ENCODE measurements at places on chromosomes 4 and X.

DNA sequence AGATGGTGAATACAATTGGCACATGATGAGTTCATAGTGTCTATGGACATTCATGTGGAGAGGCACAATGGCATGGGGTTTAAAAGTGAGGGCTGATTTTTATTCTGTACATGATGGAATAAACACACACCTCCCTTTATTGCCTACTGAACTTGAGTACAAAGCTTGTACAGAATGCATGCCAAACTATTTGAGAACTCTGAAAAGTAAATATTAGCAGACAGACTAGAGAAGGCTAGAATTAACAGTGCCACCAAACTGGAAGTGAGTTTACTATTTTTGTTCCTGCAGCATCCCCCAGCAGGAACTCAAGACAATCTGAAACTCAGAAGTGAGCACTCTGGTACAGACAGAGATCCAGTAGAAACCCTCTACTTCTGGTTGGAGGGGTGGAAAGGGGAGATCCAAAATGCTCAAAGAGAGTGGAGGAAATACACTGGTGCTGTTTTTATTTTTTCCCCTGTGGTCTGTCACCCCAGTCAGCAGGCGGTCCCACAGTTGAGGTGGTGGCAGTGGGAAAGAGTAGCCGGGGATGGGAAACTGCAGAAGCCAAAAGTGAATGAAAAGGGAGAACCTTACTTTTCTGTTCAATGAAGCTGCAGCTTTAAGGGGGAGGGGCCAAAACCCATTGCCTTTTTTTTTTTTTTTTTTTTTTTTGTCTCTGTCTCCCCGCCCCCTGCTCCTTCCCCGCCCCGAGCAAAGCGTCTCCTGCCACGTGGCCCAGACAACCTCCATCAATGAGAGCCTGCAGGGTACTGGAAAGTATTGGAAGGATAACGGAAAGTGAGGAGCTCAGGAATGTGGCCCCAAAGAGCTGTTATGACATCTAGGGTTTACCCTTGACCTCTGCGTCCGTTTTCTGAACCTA, 20.5 kb downstream of the AKAP4 start:
- no peak for DNase-seq

DNA sequence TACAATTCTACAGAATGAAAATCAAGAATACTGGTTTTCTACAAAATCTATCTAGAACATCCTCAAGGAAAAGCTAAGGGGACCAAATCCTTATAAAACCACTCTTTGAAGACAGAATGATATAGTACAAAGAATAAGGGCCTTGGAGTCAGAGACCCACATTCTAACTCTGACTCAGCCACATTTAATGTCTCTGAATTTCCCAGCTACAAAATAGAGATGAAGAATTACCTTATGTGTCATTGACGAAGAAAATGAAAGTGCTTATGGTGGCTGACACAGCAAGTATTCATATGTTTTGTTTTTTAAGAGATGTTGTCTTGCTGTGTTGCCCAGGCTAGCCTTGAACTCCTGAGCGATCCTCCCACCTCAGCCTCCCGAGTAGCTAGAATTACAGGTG, 35.9 kb upstream of the CXorf38 start:
- no peak for DNase-seq

DNA sequence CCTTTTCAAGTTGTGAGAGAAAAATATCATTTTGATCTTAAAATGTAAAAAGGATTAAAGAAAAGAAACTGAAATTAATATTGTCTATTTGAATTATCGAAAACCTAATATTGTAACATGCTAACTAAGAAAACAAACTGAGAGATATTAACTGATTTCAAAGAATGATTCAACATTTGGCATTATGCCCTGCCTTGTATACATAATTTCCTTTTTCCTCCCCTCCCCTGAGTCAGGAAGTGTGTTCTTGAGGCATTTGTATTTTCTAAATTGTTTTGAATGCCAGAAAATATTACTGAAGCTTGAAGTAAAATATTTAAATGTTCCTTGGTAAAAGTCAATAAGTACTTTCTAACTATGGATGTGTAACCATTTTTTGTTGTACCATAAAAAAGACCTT, 49.4 kb downstream of the RPS6KA3 start:
- DNase-seq: peak; percentile 27

DNA sequence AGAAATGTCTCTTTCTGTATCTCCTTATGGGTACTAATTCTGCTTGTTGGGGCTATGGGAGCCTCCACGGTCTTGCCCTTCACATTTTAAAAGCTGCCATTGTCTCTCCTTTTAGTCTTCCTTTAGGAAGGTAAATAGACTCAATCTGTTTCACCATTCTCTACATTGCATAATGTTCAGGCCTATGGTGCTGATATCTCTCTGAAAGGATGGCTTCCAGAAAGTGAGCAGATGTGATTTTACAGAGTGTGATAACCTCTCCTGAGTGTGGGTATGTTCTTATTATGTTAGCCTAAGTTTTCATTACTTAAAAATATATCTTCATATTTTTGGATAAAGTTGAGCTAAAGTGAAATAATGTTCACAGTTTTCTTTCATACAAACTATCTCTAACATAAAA, 254.0 kb upstream of the PITX2 start:
- DNase-seq: no peak

DNA sequence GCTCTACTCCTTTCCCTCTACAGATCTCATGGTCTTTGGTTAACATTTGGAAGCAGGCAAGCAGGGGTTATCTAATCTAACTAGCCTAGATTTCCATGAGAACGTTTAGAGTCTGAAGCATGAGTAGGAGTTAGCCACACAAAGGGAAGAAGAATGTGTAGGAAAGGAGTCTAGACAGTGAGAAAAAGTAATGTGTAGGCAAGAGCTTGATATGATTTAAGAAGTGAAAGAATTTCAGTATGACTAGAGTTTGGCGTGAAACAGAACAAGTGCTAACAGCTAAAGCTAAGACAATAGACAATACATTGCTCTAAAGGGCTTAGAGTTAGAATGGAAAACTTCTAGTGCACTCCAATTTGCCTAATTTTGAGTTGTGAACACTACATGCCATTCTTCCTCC, 10.8 kb downstream of the CXCL8 start:
- no peak for DNase-seq

DNA sequence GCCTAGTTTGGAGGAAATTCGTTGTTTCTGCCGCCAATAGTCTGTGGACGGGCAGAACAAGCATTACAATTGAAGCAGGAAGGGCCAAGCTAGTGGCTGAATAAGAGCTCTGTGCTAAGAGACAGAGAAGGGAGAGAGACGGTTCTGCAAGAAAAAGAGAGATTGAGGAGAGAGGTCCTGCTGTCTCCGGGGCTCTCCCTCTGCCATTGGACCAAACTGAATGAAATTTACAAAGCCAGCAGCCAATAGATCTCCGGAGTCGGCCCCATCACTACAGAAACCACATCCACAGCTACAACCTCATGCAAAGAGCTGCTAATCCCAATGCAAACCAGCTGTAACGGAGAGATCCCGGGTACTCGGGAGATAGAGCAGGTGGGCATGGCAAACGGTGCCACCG, at the start of gene NLGN4X:
NLGN4X (minus strand) TSS at position 148 of the 400 bp plus-strand sequence. CDS start 77,401 bp downstream, outside the sequence.
- DNase-seq: no peak

DNA sequence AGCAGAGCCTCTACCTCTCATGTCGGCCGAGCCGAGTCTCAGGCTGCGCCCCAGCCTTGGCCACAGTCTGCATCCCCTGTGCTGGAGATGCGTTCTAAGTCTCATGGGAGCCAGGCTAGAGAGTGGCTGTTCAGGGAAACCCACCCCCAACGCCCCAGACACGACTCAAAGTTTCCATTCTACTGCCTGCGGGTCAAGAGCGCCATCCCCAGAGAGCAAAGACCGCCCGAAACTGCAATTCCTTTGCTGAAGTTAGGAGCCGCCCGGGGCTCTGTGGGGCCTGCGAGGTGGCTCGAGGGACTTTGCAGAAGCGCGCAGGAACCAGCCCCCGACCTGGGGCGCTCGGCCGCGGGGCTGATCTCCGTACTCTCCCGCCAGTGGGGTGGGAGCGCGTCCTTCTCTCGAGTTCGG, 10.0 kb upstream of the ELF4 start:
- DNase-seq: peak; percentile 19

GRCh38 chr4:120034913-120035312, 31.7 kb downstream of the MAD2L1 start:
- DNase-seq: no peak

- DNase-seq: no peak
These were observed 71.7 kb downstream of the FAM184B start for GRCh38 chr4:17709763-17710068.

- no peak for DNase-seq
These were observed 38.5 kb downstream of the APBB2 start for GRCh38 chr4:41175794-41176193.

DNA sequence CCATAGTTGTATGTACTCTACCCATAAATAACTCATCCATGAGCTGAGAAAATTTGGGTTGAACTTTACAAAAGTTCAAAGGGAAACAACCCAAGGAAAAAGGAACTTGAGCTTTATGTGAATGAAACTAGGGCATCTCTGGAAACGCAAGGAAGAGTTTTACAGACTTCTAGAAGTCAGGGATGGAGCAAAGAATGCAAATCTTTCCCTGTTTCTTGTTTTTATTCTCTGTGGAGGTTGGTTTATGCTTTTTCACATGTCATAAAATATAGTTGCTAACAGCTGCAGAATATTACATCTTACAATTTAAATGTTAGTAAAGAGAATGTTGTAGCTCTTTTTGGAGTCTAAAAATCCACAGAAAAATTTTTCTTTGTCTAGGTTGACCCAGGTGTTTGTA, 754.1 kb downstream of the PCDH7 start:
- DNase-seq: no peak

- no peak for DNase-seq
These were observed 19.6 kb downstream of the CD40LG start for GRCh38 chrX:136667446-136668168.

- no peak for DNase-seq
These were observed 111.8 kb upstream of the DKK2 start for GRCh38 chr4:107147873-107148272.

GRCh38 chrX:1914606-1915365, 299.9 kb downstream of the ASMT start:
- DNase-seq: no peak

- DNase-seq: peak; percentile 37
These were observed 115.0 kb downstream of the CEP44 start for GRCh38 chr4:174398728-174399127.

GRCh38 chr4:5784960-5785611, 74.1 kb downstream of the EVC start:
- DNase-seq: no peak

- DNase-seq: no peak
These were observed 220.3 kb upstream of the GIMD1 start for GRCh38 chr4:106588891-106589290.

- peak; percentile 7 for DNase-seq
These were observed 36.0 kb upstream of the SPANXC start for GRCh38 chrX:141278306-141278705.

GRCh38 chr4:45646885-45647590, 476.8 kb downstream of the GABRG1 start:
- no peak for DNase-seq

DNA sequence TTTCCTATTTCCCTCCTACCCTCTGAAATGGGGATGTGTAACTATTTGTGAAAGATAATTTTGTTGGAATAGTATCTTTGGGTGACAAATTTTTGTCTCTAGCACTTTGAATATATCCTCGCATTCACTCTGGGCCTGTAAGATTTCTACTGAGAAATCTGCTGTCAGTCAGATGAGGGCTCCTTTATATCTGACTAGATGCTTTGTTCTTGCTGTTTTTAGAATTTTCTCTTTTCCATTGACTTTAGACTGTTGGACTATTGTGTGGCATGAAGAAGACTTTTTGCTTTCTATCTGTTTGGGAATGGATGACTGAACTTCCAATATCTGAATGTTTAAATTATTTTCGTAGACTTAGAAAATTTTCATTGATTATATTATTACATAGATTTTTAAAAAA, 54.2 kb upstream of the GRID2 start:
- DNase-seq: no peak

DNA sequence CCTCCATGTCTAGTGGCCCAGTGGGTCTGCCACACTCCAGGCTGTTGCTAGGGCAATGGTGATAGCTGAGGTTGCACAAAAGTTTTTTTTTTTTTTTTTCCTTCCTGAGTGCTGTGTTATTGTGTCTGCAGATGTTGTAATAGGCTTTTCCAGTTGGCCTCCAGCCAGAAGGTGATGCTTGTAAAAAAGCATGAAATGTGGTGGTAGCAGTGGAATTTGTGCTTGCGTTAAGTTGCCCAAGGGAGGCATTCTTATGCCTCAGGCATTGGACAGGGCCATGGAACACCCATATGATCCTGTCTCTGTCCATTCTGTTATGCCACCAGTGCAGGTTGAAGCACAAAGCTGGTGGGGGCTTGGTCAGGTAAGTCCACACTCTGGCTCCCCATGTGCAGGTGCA, 660.5 kb upstream of the SPANXN1 start:
- DNase-seq: no peak

- DNase-seq: no peak
These were observed 1104.2 kb upstream of the IGFBP7 start for GRCh38 chr4:58214376-58214775.

DNA sequence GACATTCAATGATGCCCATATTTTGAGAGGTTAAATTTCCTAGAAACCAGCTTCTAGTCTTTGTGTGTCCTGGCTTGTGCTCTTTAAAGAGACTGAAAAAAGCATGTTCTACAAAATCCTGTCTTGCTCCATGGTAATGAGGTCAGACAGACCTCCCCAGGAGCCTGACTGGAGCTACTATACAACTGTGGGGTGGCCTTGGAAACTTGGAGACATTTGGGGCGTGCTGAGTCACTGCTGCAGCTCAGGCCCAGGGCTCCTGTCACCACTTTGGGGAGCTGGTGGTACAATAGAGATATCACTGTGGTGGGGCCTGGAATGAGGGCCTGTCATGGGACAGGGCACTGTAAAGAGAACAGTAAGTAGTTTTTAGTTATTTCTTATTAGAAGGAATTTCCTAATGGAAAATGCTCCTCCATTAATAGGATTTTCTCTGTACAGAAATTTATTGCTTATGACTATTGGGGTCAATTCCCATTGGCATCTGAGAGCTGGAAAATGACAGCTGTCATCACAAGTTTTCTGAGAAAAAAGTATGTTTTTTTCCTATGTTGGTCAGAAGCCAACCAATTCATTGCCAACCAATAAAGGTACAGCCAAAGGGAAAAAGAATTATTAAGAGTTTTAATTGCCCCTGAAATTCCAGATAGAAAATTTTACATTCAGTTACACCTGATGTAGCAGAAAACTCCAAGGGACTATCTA, 207.4 kb upstream of the JADE1 start:
- DNase-seq: peak; percentile 26
